ENCODE measurements at places on chromosomes 2 and 18.

DNA sequence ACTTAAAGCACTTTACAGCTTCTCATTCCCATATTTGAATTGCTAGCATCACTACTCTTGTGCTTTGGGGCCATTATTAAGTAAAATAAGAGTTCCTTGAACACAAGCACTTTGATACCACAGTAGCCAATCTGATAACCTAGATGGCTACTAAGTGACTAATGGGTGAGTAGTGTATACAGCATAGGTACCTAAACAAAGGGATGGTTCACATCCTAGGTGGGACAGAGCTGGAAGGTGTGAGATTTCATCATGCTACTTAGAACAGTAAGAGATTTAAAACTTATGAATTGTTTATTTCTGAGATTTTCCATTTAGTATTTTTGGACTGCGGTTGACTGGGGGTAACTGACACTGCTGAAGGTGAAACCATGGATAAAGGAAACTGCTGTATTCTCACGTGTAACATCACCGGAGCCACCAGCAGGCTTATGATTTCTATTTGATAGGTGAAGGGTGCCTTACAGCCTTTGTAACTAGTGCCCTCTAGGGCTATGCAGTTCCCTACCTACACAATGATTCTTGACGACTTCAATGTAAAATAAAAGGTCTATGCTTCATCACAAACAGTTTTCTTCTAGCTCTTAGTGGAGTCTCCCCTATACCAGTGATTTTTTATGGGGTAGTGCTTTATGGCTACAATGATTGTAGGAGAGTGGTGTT is 22.1 kb upstream of the CRIM1 start:
- DNase-seq, result no peak

- no peak for DNase-seq
These were observed 756 bp downstream of the ADCYAP1 start for GRCh38 chr18:905307-905947.

DNA sequence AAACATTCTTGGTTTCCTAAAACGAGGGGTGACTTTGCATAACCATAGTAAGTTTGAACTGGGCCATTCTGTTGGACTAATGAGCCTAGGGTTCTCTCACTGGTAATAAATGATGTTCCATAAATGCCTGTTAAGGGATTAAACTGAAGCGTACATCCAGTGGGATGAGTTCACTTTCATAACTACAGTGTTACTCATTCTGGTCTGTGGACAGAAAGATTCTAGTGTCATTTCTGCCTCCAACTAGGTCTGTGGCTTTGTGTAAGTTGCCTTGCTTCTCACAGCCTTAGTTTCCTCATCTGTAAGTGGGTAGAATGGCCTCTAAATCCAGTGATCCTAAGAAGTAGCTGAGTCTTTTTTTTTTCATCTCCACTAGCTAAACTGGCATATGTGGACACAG is 1860.6 kb upstream of the PIK3C3 start:
- DNase-seq, result no peak

DNA sequence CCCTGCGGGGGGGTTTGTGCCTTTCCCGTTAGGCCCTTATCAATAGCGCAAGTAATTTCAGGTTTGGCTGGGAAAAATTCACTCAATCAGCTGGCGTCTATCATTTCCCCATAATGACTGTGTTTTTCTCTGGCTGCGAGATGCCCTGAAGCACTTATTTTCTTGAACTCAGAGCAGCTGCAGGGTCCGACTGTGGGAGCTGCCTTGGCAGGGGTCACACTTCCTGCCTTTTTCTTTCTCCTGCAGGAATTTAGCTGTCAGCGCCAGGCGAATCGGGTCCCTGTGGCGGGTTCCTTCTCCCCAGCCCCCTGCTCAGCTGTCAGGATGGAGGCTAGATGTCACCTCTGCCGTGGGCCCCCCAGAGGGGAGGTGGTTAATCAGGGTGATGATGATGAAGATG is 81.3 kb upstream of the HPCAL1 start:
- DNase-seq, result no peak

- DNase-seq, result no peak
These were observed 22.2 kb upstream of the MYL1 start for GRCh38 chr2:210337159-210337558.

GRCh38 chr18:77815666-77816338 is 566.2 kb downstream of the GALR1 start:
- no peak for DNase-seq

GRCh38 chr2:145702305-145702704 is 1182.4 kb upstream of the ZEB2 start:
- no peak for DNase-seq

DNA sequence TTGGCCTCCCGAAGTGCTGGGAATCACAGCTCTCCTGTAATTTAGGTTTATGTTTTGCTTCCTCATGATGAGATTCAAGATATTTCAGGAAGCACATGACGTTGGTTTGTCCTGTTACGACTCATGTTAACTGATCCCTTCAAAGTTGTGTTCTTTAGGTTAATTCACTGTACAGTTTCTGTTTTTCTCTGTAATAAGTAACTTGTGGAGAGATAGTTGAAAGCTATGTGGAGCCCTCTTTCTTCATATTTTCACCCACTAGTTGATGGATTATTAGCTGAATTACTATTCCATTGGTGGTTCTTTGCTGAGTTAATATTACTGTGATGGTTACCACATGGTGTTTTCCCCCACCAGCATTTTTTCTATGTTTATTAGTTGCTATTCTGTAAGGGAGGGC is 18.3 kb upstream of the CHCHD5 start:
- DNase-seq, result no peak

DNA sequence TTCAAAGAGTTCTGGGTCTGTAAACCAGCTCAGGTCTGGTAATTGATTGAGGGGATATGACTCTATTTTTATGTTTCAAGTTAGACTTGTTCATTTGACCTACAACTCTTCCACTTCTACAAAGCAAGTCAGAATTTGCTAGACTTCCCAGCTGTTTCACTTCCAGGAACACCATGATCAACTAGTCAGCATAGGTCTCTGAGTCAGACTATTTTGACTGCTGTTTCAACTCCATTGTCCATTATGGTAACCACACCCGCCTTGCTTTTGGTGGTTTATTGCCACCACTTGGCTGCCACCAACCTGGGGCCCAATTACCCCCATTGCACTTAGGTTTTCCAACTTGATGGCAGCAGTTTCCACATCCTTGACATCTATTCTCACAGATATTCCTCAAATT is 116.6 kb downstream of the LAMA3 start:
- DNase-seq, result no peak

DNA sequence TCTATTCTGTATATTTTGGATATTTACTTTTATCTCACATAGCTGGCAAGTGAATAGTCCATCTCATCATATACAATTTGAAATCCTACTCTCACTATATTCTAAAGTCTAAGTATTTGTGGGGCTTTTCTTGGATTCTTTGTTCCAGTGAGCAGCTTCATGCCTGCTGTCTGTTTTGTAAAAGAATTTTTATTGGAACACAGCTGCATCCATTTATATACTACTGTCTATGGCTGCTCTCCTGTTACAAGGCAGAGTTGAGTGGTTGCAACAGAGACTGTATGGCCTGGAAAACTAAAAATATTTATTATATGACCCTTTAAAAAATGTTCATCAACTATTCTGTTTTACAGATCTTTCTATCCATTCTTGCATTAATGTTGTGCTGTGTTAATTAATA is 193.3 kb upstream of the KLHL14 start:
- no peak for DNase-seq

GRCh38 chr2:27871802-27872201 is 18.4 kb downstream of the RBKS start:
- no peak for DNase-seq

GRCh38 chr2:99970292-99970868 is 172.0 kb downstream of the AFF3 start:
- DNase-seq, result no peak

DNA sequence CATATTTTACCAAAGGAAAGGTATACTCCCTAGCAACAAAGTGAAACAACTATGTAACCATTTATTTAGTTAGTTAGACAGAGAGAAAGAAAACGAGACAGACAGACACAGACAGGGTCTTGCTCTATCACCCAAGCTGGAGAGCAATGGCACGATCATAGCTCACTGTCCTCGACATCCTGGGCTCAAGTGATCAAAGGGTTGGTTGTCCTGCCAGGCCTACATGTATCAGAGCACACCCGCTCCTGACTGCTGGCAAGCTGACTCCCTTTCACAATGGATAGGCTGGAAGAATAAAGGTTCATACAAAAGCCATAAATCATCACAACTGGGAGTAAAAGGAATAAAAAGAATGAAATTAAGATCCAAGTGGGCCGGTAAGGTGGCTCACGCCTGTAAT is 53.5 kb downstream of the ATL2 start:
- no peak for DNase-seq

GRCh38 chr18:34870555-34871310 is 160.6 kb downstream of the DTNA start:
- no peak for DNase-seq

DNA sequence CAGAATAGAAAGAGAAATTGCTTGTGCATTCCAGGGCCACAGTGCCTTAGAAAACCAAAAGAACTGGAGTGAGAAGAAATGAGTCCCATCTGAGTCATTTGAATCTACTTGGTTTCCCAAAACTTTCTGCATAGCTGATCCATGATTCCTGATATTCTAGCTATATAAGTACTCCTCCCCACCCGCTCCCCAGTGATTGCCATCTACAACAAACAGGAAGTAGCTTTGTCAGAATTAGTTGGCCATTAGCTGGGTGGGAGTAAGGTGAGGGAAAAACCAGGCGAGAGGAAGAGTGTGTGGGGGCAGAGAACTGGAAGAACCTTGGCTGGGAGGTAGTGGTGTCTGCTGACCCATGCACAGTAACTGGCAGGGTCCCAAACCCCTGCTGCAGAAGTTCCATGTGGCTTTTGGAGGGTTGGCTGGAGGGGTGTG is 122.1 kb downstream of the ACAA2 start:
- DNase-seq, result no peak

GRCh38 chr2:41495050-41495449 is 552.8 kb upstream of the PKDCC start:
- no peak for DNase-seq

- no peak for DNase-seq
These were observed 230.9 kb upstream of the FSIP2 start for GRCh38 chr2:185507719-185508118.

- DNase-seq, result no peak
These were observed 56.2 kb upstream of the SLC16A14 start for GRCh38 chr2:230124757-230125431.

- no peak for DNase-seq
These were observed 76.7 kb upstream of the ACAA2 start for GRCh38 chr18:49890041-49890440.

DNA sequence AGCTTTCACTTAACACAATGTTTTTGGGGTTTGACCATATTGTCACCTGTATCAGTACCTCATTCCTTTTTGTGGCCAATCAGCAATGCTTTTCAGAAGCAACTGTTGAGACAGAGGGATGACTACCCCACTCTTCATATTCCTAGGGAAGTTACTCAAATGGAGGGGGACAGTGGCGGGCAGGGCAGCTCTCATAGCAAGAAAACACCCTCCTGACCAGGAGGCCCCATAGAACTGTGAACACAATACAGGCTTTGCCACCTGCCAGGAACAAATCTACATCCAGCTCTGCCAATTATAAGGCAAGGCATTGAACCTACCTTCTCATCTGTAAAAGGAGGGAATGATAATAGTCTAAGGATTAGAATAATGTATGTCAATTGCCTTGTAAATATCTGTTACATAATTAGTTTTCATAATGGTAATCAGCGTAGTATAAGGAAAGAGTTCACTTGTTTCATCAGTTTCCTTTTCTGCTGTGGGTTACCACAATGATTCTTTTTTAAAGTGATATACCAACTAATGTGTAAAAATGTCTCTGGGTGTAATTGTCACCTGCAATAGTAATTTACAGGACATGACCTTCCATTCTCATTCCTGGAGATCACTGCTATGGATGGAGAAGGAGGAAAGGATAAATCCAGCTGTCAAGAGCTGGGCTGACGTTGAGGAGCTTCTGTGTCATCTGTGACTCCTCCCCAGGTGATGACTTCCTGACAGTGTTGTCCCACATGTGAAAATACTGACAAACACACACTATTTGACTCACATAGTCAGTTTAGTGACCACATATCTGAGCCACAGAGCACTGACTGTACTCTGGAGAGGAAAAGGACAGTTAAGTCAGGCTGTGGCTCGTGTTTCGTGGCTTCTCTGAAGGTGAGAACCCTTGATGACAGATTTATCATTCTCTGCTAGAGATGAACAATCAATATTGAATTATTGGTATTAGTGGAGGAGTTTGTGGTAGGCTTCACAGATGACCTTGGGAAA is 13.5 kb downstream of the ALPK2 start:
- DNase-seq, result no peak

- DNase-seq, result no peak
These were observed 117.4 kb upstream of the NABP1 start for GRCh38 chr2:191560411-191560980.

DNA sequence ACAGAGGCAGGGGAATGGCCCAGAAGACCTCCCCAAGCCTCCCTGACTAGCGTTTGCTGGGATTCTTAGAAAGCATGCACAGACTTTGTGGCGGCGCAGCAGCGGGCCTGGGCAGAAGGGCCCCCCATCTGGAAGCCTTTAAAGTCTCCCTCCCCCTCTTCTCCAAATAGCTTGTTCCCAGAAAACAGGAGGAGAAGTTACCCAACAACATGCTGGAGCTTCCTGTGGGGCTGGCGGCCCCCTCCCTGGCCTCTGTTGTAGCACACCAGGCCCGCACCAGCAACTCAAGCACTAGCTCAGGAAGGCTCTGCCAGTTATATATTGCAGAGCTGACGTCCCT is 334.8 kb downstream of the DYSF start:
- no peak for DNase-seq

DNA sequence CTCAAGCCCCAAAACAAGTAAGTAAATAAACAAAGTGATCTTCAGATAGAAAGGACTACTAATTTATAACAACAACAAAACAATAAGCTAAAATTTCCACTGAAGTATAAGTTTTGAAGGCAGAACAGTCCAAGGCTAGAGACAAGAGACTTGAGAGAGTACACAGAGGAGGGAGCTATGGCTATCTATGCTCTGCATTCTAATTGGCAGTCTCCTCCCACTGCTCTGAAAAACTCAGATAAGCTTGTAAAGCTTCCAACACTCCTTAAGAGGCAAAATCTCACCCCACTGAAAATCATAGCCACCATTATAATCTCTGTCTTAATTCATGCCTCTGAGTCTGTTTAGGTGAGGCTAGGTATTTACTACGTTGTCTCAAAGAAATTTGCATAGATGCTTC is 714.6 kb upstream of the LRATD1 start:
- no peak for DNase-seq

- no peak for DNase-seq
These were observed 17.7 kb downstream of the IWS1 start for GRCh38 chr2:127508631-127509034.

- DNase-seq, result no peak
These were observed 37.8 kb upstream of the RMDN2 start for GRCh38 chr2:37887286-37887685.

- DNase-seq, result no peak
These were observed 58.5 kb upstream of the CTLA4 start for GRCh38 chr2:203809084-203809521.

- DNase-seq, result no peak
These were observed 142.3 kb downstream of the TMEM163 start for GRCh38 chr2:134576478-134576877.

All from NCI-H774 (cell line).